ENCODE measurements at places on chromosomes 5 and 9. TPM values are rescaled to one million over a fixed set of nuclear protein-coding genes. Genes with fewer than 3 reads are reported as not detected.

Gene BICD2
- 67.4 TPM for total RNA-seq

Gene LMBRD2
- total RNA-seq, result 15.3 TPM

- DNase-seq, result no peak
Measured at GRCh38 chr5:83857341-83857740, 136.7 kb upstream of the HAPLN1 start.

DNA sequence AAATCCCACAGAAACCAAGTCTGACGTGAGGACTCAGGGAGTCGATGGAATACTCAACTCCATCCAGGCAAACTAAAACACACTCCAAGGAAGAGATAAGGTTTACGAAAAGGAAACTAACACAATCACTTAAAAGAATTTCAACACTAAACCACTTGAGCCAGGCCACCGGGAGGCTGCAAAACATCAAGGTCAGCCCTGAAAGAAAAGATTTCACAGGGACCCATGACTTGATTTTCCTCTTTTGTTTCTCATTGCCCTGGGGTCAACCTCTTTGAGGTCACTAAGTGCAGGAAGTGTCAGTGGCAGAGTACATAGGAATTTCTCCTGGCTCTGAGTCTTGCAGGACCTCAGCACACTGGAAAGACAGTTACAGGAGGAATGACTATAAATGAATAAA, 77.8 kb upstream of the TARS1 start:
- DNase-seq, result peak; percentile 19

DNA sequence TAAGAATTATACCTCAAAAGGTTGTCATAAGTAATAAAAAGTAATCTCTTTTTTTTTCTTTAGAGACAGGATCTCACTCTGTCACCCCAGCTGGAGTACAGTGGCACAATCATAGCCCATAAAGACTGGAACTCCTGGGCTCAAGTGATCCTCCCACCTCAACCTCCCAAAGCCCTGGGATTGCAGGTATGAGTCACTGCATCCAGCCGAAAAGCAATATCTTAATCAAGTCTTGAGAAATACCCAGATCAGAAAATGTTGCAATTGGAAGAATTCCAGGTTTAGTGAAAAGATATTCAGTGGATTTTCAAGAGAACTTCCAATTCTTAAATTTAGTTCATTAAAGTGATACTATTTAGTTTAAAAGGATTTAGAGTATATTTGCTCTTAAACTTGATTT, 40.9 kb upstream of the IDNK start:
- no peak for DNase-seq

- DNase-seq, result no peak
Measured at GRCh38 chr9:34443976-34444375, 14.4 kb downstream of the FAM219A start.

Measured in SJSA1 (cell line).